ENCODE measurements at places on chromosomes 5 and 9. TPM values are rescaled to one million over a fixed set of nuclear protein-coding genes. Genes with fewer than 3 reads are reported as not detected.

Gene ADAMTSL1
- total RNA-seq: 27.2 TPM

Gene RNF38
- total RNA-seq: 51.9 TPM

Gene TSPAN17
- total RNA-seq: 47.7 TPM

Gene PCA3
- total RNA-seq: 1.4 TPM

Gene PIP5K1B
- total RNA-seq: 7.6 TPM

Gene HMGXB3
- total RNA-seq: 25.4 TPM

Gene MRPS30
- 156 TPM for total RNA-seq

Gene NOXA1
- total RNA-seq: 1.6 TPM

Gene FBLL1
- total RNA-seq: 53.7 TPM

Gene ADRA1B
- 6.9 TPM for total RNA-seq

Gene CERT1
- 76.6 TPM for total RNA-seq

Gene GLRA1
- 5.5 TPM for total RNA-seq

Gene PPP3R2
- 0.92 TPM for total RNA-seq

Gene TRIM36
- 102 TPM for total RNA-seq

Gene ESM1
- total RNA-seq: 2.3 TPM

Gene COL27A1
- total RNA-seq: 1.6 TPM

Gene ARAP3
- total RNA-seq: 4.8 TPM

Measured in diencephalon (tissue), 1 donor.